ENCODE measurements at places on chromosomes 16 and 17.
A peak's percentile ranks its signal among the peaks of the same experiment; 100 is the strongest.

GRCh38 chr16:59400830-59401229 lies 666.7 kb upstream of the GOT2 start:
- no peak for DNase-seq

GRCh38 chr17:8152112-8152775 lies at the start of gene PER1:
Gene PER1 (minus strand): TSS chr17:8152404. CDS start chr17:8150706, 1,698 bp downstream.
- DNase-seq = peak; percentile 95

DNA sequence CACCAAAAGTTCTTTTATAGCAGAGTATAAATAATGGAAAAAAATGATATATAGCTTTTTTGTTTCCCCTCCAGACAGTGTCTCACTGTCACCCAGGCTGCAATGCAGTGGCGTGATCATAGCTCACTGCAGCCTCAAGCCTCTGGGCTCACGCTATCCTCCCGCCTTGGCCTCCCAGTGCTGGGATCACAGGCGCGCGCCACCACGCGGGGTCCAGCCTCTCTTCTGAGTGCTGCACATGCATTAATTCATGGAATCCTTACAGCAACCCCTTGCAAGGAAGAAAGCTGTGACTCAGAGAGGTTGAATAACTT lies 18.0 kb upstream of the ZNF629 start:
- DNase-seq = no peak

DNA sequence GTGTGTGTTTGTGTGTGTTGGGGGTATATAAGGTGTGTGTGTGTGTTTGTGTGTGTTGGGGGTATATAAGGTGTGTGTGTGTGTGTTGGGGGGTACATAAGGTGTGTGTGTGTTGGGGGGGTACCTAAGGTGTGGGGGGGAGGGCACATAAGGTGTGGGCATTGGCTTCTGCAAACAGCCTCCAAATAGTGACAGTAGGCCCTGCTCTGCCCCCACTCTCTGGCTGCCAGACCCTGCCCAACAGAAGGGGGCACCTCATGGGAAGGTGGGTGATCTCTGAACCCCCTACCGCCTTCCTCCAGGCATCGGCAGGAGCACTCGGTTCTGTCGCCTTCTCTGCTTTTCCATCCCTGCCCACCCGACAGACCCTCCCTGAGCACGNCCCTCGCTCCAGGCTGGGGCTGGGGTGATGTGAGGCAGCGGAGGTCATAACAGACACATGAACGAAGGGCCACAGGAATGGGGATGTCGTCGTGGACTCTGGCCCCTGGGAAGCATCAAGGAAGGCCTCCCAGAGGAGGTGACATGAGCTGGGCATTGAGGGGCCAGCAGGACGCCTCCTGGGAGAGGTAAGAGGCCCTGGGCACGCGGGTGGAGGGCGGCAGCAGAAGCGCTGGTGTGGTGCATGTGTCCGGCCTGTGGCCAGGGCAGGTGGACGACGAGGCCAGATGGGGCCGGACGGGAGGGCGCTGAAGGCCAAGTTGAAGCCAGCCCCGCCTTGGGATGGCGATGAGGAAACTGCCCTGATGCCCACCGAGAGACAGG lies 136.6 kb upstream of the RPH3AL start:
- DNase-seq = peak; percentile 32

- DNase-seq = no peak
Observed at GRCh38 chr17:6666557-6666956, 15.0 kb downstream of the C17orf100 start.

DNA sequence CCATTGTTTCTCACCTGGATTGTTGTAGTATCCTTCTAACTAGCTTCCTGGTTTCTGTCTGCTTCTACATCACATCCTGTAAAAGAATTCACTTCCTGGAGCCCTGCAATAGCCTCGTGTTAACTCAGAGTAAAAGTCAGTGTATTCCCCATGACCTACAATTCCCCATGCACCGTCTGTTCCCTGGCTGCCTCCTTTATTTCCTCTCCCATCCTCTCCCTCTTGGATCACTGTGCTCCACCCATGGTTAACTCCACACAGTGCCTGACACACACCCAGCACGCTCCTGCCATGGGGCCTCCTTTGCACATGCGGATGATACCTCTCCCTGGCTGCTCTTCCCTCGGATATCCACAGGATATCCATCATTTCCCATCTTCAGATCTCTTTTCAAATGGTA lies 301.4 kb upstream of the IRX3 start:
- DNase-seq = no peak

DNA sequence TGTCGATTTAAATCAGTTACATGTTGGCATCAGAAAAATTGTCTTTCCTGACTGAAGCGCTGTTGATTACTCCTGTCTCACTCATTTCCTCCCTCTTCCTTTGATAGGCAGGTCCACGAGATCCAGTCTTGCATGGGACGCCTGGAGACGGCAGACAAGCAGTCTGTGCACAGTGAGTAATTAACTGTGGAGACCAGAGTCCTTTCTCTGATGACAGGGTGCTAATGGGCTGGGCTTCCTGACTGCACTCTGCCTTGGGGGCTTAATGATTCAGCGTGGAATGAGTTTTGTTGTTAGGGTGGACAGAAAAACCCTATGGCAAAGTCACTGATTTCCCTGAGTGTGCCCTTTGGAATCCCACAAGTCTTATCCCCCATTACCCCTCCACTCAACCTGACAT lies 6.5 kb downstream of the GOSR2 start:
- DNase-seq = peak; percentile 83

DNA sequence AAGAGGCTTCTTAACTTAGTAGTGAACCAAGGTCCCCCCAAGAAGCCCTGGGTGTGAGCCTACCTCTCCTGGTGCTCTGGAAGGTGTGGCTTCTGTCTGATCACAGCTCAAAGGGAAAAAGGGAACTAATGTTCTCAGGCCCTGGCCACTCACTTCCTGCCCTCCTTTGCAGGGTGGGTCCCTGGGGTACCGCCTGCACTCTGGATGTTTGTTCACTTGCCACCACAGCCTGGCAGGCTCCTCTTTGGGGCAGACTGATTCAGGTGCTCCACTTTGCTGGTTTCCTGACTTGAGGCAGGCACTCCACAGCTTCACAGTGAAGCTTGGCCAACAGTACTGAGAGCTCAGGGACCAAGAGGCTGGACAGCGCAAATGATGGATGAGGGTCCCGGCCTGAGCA lies 5.9 kb upstream of the MYO15A start:
- no peak for DNase-seq

GRCh38 chr17:58960068-58960467 lies 146.6 kb downstream of the TRIM37 start:
- DNase-seq = peak; percentile 42

DNA sequence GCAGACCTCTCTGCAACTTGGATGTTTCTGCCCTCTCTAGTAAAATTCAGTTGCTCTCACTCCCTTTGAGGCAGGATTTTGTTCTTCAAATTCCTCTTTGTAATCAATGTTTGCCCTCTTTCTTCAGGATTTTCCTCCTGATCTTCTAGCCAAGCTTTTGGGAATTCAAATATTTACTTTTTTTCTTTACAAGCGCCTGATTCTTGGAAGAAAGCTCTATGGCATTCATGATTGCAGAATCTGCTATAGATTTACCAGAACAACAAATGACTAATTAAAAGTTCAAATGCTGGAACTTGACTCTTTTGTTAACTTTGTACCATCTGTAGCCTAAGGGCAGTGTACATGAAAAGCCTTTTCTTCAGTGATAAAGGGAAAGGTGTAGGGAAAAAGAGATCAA lies 63.7 kb upstream of the SHISA6 start:
- DNase-seq = no peak

DNA sequence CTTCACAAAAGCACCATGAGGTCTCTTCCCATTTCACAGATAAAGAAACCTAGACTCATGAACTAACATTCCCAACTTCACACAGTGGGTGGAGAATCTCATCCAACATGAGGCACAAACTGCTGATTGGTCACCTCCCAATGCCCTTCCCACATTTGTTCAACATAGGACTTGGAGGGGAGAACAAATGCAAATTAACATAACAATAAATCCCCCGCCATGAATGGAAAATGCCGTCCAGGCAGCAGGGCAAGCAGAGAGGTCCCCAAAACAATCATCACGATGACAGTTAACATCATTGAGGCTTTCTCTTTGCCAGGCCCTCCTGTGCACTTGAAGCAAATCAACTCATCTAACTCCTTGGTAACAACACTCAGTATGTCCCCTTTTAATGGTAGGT lies 185.3 kb downstream of the TMEM132E start:
- DNase-seq = no peak

- peak; percentile 92 for DNase-seq
Observed at GRCh38 chr17:75632863-75633485, at the start of gene SMIM5. Gene SMIM5 (plus strand): TSS chr17:75633434. CDS start chr17:75640202, 6,768 bp downstream.

DNA sequence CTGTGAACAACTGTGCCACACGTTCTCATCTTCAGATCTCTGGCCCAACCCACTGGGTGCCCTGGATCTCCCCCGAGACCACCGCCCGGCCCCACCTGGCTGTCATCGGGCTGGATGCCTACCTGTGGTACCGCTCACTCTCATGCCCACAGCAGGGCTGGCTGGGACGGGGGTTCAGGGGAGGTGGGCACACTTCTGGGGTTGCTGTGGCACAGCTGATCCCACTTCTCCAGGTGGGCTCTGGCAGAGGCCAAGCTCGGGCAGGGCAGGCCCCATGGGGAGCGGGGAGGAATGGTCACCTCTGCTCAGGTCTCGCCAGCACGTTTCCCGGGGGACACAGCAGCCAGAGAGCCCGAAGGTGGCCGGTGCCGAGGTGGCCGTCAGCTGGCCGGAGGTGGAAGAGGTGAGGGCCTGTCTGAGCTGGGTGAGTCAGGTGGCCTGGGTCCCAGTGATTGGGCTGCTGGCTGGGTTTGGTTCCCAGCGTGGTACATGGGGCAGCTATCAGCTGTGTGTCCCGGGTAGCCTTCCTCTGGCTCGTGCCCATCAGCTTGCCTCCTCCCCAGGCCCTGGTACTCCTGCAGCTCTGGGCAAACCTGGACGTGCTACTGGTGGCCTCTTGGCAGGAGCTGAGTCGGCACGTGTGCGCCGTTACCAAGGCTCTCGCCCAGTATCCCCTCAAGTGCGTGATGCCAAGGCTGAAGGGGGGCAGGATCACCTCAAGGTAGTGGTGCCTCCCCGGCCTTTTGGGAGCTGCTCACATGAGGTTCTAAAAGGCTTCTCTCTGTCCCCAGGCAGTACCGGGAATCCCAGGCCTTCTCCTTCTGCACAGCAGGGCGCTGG lies 2.3 kb upstream of the MRPS34 start:
- DNase-seq = no peak

DNA sequence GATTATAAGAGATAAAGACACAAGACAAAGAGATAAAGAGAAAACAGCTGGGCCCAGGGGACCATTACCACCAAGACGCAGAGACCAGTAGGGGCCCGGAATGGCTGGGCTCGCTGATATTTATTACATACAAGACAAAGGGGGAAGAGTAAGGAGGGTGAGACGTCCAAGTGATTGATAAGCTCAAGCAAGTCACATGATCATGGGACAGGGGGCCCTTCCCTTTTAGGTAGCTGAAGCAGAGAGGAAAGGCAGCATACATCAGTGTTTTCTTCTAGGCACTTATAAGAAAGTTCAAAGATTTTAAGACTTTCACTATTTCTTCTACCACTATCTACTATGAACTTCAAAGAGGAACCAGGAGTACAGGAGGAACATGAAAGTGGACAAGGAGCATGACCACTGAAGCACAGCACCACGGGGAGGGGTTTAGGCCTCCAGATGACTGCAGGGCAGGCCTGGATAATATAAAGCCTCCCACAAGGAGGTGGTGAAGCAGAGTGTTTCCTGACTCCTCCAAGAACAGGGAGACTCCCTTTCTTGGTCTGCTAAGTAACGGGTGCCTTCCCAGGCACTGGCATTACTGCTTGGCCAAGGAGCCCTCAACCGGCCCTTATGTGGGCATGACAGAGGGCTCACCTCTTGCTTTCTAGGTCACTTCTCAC lies 63.9 kb upstream of the ARL4D start:
- DNase-seq = no peak

GRCh38 chr17:64185101-64185500 lies 55.2 kb upstream of the ERN1 start:
- DNase-seq = no peak

GRCh38 chr17:58324409-58325288 lies 3.9 kb downstream of the TSPOAP1 start:
- no peak for DNase-seq

GRCh38 chr17:61431594-61432311 lies 20.5 kb upstream of the TBX4 start:
- DNase-seq = peak; percentile 54

- no peak for DNase-seq
Observed at GRCh38 chr16:68659412-68660358, 14.6 kb downstream of the CDH3 start.

- no peak for DNase-seq
Observed at GRCh38 chr16:67170949-67171649, 761 bp downstream of the NOL3 start.

DNA sequence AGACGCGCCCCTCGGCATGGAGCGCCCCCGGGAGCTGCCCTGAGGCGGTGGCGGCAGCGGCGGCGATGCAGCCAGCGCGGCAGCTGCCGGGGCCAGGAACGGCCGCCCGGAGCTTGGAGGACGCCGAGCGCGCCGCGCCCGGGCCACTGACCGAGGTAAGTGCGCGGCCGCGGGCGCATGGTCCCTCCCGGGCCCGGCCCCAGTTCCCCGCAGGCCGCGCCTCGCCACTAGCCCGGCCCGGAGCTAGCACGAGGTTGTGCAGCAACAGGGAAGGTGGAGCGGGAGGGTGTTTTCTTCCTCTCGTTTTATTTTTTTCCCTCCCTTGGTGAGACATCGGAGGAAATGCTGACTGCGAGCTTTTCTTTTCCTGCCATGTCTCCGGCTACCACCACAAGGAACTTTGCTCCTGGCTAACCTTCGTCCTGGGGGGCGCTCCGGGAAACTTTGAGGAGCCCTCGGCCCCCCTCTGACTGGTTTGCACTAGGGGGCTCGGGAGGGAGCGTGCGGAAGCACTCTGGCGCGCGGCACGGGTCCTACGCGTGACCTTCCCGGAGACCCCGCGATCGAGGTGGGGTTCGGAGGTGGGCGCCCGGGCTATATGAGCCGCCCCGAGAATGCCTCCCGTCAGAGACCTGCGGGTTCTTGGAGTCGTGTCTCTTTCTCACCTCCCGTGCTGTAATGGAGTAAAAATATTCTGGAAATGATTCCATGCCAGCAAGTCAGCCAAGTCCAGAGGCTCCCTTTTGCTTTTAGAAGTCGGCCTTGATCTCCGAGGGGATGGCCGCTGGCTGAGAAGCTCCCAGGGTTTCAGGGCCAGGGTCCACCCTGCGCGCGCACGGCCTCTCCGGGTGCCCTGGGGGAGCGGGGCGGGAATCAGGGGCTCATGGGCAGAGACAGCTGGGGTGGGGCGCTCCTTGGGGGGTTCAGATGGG lies 868 bp downstream of the KCNJ12 start:
- DNase-seq = no peak

DNA sequence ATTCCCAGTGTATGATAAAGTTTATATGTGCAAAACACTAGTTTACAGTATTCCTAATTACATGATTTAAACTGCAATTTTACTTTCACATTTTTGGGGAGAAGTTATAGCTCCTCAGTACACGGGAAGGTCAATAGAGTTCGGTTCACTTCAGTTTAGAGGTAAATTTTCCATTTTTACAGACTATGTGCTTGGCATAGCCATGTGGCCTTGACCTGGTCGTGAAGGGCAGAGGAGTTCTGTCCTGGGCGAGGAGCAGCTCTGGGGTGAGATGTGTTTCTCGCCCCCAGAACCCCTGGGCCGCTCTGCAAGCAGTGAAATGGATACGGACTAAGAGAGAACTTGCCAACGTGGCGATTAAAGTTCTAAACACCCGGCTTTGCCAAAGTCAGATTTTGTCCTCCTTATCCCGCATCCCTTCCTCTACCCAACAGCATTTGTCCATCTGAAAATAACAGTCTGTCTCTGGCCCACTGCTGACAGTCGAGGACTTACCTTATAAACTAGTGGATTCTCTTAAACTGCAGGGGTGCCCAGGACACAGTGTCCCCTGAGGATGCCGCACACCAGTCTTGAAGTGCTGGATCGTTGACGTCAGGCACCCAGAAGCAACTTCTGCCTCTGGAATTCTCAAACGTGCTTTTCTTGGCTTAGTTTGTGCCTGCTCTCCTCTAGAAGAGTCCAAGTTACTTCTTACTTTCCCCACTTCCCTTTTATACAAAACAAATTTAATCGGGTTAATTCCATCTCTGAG lies 1.5 kb upstream of the SIAH1 start:
- no peak for DNase-seq
